Activated CD8-positive, alpha-beta memory T cell treated with anti-CD3 and anti-CD28 coated beads for 36 hours (primary cell): ENCODE measurements at places on chromosomes 4 and X. TPM values are rescaled to one million over a fixed set of nuclear protein-coding genes. Genes with fewer than 3 reads are reported as not detected.

The FRG2 gene
- total RNA-seq: 0.25 TPM

The MAGEA8 gene
- total RNA-seq: not detected

The ETNPPL gene
- not detected for total RNA-seq

The IL3RA gene
- total RNA-seq: not detected

The ATP7A gene
- 5.7 TPM for total RNA-seq

The CT45A3 gene
- total RNA-seq: not detected

The YIPF7 gene
- total RNA-seq: not detected

The UVSSA gene
- total RNA-seq: 17.0 TPM

The DGAT2L6 gene
- not detected for total RNA-seq

The SRPX gene
- total RNA-seq: not detected

The ADGRG2 gene
- total RNA-seq: not detected

The OPHN1 gene
- 0.02 TPM for total RNA-seq

The VEGFC gene
- total RNA-seq: not detected

The KIAA1210 gene
- not detected for total RNA-seq
